ENCODE measurements at places on chromosomes 16 and 17.

GRCh38 chr17:81246679-81247338 is 7.7 kb downstream of the NDUFAF8 start:
- no peak for DNase-seq

- no peak for DNase-seq
Observed at GRCh38 chr17:38454532-38454931, 26.3 kb downstream of the ARHGAP23 start.

DNA sequence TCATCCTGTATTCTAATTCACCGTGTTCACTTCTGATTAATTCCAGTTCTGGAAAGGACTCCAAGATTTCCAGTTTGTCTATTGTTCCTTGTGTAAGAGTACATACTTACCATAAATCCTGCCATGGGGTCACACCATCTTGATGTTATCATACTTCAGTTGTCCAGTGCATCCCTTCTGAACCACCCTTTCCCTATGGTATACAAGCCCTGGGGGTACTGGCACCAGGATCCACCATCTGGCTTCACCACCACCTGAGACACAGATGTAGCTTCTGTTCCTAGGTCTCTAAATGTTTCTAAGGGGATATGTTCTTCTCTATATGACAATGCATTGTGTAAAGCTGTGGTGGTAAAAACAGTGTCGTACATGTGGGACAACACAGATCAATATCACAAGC is 21.2 kb downstream of the SGF29 start:
- no peak for DNase-seq

GRCh38 chr16:15966420-15966819 is 17.0 kb downstream of the ABCC1 start:
- no peak for DNase-seq

- DNase-seq, result no peak
Observed at GRCh38 chr17:55624772-55625433, 97.8 kb downstream of the TMEM100 start.

DNA sequence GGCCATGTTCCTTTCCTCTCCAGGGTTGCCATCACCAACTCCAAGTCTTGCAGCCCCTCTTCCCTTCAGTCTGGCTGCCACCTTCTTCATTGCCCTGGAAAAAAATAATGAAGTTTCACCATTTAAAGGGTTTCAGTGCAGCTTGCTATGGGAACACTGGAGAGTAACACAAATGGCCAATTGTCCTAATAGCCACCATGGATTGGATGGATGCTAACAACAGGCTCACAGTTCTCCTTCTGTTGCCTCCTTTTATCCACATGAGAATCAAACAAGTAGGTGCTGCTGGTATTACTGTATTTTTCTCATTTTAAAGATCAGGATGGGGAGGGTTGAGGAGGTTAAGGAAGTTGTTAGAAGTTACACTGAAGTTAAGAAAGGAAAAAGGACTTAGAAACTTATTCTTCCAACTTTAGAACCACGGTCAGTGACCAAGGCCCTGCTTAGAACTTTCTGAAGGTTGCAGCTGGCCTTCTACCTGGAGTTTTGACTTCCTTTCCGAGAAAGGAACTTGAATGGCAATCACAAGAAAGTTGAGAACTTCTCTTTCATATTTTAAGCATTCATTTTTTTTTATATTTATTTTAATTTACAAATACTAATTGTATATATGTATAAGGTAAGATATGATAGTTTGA is 198.0 kb upstream of the MAF start:
- DNase-seq, result no peak

- no peak for DNase-seq
Observed at GRCh38 chr16:8493972-8494371, 96.3 kb downstream of the TMEM114 start.

DNA sequence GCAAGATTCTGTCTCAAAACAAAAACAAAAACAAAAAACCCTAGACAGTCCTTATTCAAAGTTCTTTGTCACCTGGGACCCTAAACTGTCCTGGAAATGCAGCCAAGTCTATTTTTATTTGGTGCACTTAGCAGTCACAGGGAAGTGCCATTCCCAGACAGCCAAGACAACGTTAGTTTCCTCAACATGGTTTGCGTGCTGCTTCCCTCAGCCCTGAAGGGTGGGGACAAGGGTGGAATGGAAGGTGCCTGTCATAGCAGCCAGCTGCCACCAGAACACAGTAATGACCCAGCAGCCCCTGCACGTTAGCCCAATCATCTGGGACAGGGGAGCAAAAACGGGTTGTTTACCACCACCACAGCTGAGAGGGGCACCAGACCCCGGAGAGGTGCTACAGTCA is 16.9 kb downstream of the CREBBP start:
- no peak for DNase-seq

DNA sequence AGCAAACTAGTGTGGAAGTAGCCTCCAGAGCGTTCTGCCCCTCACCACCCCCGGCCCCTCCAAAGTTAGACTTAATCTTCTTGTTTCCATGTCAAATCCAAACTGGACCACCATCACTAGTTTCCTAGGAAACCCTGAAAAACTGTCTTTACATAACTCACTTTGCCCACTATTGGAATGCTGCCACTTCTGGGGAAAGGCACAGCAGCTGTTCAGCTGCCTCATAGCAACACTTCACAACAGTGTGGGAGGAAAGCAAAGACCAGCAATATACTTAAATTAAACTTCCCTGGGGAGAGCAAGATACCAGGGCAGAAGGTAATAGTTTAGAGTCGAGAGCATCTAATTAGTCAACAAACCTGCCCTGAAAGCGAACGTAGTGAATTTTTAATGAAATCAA is 452.2 kb downstream of the KCNJ2 start:
- no peak for DNase-seq

GRCh38 chr16:48244863-48245195 is 729 bp downstream of the LONP2 start:
- DNase-seq, result no peak

DNA sequence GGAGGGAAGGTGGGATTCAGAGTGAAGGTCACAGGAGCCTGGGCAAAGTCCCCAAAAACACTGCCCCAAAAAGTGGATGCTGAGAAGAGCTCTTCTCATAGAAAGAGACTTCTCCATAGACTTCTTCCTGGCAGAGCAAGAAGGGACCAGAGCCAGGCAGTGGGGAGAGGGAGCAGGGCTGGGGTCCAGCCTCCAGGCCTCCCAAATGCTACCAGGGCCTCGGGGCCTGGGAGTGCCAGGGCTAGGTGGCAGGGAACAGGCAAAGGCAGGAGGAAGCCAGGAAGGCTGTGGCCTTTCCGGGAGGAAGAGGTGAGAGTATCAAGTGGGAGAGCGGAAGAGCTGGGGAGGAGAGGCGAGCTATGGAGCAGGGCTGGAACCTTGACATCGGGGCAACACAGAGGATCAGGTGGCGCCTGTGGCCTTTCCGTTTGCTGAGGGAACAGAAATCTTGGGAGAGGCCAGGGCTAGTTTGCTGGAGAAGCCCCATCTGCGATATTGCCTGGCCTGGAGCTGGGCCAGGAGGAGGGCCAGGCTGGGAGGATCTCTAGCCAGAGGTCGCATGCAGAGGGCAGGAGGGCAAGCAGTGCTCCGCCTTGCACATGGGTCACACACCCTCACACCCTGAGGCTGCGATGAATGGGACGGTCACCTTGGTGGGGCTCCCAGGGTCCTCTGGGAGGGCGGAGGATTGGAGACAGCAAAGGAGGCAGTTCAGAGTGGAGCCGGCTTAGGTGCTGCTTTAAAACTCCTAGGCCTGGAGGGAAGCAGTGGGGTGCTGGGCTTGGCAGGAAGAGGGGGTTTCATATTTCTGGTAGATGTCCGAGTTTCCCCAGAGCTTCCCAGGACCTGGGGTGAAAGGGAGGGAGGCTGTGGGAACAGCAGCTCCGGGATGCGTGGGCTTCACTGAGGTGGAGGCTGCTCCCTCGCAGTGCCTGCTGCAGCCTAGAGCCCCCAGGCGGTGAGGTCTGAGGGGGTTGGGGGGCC is 3.4 kb downstream of the SLC16A5 start:
- no peak for DNase-seq

Data from CD4-positive, alpha-beta T cell treated with Interleukin-4 for 1 hour (primary cell).